ENCODE measurements at places on chromosomes 5 and 9.

- DNase-seq: no peak
These were observed 83.2 kb downstream of the WNK2 start for GRCh38 chr9:93267091-93267541.

- no peak for DNase-seq
These were observed 38.4 kb downstream of the ZNF608 start for GRCh38 chr5:124708086-124708485.

DNA sequence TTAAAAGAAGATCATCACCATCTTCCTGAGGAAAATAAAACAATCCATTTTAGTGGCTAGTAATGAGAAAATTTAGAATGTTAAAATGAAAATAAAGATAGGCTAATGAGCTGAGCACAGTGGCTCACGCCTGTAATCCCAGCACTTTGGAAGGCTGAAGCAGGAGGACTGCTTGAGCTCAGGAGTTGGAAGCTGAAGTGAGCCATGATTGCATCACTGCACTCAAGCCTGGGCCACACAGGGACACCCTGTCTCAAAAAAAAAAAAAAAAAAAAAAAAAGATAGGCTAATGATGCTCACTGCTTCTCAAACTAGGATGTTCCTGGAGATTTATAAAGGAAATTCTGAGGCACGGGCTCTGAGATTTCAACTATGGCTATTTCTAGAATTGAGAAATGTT, 50.3 kb downstream of the CPLANE1 start:
- no peak for DNase-seq

DNA sequence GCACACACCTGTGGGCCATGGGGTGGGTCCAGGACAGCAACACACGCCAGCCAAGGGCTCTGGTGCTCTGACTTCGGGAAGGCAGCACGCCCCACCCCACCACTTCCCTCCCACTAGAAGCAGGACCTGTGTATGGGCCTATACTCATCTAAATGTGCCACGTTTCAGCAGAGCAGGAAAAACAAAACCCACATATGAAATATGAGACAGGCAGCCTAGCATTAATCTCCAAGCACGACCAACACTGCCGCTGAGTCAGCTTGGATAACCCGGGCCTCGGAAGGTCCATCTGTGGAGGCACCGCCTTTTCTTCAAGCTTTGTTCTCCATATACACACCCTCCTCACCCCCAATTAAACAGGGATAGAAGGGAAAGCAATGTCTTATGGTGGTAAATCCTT, 203.1 kb downstream of the ROR2 start:
- no peak for DNase-seq

DNA sequence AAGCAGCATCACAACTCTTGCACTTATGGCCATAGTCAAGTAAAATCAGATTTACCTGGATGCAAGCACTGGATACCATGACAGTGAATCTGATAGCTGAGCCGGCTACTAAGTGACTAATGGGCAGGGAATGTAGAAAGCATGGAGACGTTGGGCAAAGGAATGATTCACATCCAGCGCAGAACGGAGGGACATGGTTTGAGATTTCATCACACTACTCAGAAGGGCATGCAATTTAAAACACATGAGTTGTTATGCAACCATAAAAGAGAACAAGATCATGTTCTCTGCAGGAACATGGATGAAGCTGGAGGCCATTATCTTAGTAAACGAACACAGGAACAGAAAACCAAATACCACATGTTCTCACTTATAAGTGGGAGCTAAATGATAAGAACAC, 169.1 kb upstream of the PIK3R1 start:
- DNase-seq: no peak
